T-helper 9 cell (primary cell): ENCODE measurements at places on chromosomes 1 and 21.
A peak's percentile ranks its signal among the peaks of the same experiment; 100 is the strongest.

DNA sequence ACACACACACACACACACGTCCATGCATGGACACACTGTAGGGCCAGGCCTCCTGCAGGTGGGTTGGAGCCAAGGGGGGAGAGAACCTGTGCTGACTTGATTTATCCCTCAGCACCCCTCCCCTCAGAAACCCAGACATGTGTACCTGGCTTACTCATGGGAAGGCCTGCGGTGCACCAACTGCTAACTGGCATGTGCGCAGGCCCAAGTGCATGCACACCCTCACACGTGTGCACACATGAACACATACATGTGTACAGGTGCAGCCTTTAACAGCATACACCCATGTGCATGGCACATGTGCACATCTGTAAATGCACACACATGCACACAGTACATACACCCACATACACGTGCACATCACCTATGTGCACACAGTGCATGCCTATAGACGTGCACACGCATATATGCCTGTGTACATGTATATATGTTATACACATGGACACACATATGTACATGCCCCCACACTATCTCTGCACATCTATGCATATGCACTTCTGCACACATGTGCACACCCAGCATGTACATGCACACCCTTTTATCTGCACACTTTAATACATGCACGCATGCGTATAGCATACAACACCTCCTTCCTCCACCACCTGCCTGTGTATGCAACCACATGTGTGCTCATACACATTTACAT, 67.5 kb downstream of the TRIM11 start:
- DNase-seq: no peak

GRCh38 chr1:154342836-154343472, 17.6 kb downstream of the ATP8B2 start:
- peak; percentile 65 for DNase-seq

- no peak for DNase-seq
These were observed 131.0 kb upstream of the NRIP1 start for GRCh38 chr21:15195768-15196167.

DNA sequence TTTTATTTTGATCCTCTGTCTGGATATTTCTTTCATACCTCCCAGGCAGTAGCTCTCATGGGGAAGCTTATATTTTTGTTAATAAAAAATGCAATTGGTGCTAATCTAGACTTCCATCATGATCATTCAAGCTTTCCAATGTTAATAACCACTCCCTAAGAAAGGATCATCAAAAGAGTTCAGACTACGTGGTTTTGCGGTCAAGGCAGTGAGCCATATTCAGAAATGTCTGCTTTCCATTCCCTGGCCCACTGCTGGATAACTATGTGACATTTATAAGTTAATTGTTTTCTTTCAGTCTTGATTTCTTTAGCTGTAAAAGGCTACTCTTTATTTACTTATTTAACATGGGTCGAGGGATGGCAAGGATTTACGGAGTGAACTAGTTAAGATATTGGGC, 414.6 kb downstream of the LMO4 start:
- DNase-seq: no peak

DNA sequence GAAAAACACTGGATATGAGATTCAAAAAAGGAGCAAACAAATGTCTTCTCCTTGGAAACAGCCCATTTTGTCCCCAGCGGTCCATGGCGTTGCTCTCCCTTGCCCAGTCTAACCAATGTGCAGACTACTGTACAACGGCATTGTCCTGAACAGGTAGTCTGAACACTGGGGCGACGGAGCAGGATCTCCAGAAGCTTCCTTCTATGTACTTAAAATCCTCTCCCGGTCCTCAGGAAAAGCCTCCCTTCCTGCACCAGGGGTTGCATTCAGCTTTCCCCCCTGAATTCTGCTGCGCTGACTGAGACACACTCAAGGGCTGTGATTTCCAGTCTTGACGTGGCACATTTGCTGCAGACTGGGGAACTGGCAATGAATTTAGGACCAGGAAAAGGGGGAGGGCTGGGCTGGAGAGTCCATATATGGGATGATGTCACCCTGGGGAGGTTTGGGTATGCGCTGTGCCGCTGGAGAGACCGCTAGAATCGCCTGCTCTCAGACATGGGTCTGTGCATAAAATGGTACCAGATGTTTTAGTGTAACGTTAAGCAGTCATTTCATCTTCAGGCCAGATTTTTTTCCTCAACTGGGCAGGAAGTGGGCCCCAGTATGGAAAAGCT, 275.9 kb upstream of the C1orf105 start:
- DNase-seq: no peak

DNA sequence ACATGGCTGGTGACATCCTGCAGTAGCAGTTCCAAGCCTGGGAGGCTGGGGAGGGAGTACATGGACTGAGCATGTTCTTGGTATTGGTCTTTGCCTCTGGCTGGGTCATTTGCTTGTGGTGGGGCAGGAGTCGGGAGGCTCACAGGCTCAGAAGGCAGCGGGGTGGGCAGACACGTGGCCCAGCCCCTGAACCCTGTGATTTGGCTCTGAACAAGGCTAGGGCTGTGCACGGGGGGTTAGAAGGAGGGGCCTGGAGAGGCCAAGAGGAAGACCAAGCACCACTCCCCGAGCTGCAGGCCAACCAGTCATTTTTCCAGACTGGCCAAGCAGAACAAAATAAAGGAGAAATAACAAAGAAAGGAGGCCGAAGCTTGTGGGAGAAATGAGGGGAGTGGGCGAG, 9.7 kb upstream of the PRELP start:
- DNase-seq: no peak
